ENCODE measurements at places on chromosomes 1 and 21. TPM values are rescaled to one million over a fixed set of nuclear protein-coding genes. Genes with fewer than 3 reads are reported as not detected.

HORMAD1 gene
- under 0.01 TPM for total RNA-seq

CENPL gene
- total RNA-seq = 16.0 TPM

SLC5A9 gene
- total RNA-seq = not detected

MIS18A gene
- total RNA-seq = 4.0 TPM

GSTM2 gene
- total RNA-seq = 28.2 TPM

GSTM5 gene
- 16.4 TPM for total RNA-seq

TADA1 gene
- 10.5 TPM for total RNA-seq

GRCh38 chr1:93703643-93704042 is 22.0 kb upstream of the BCAR3 start:
- H3K36me3 ChIP-seq = no peaks in the 10 kb centered on the region
- H3K4me3 ChIP-seq = no peak overlapping the region
- DNase-seq = no peak
- no peak overlapping the region for H3K27ac ChIP-seq
- peaks cover 14% of the 10 kb centered on the region for H3K4me1 ChIP-seq

DNA sequence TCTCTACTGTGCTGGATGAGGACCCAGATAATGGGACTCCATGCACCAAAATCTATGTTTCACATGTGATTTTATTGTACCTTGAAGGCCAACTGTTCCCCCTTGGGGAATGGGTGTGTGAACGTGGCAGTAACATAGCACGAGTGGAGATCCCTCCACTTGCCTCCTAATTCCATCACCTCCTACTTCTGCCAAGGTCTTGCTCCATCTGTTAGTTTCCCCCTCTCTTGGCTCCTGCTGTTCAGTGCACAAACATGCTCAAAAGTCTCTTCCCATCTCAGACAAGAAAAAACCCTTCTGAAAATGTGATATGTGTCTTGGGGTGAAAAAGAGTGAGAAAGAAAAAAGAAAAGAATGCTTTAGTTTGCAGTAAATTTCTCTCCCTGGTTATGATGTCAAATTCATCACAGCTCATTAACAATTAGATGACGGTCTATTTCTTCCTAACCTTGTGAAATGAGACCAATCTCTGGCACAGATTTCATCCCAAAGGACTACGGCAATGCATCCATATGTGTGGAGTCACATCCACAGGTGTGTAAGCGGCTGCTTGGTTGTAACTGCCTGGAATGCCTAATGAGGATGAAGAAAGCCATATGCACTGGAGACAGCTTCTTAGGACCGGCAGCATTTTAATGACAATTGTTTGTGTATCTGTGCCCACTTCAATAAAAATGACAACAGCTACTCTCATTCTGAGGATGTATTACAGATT is 79.3 kb upstream of the DIRAS3 start:
- H3K27ac ChIP-seq = no peak overlapping the region
- DNase-seq = no peak
- no peak overlapping the region for H3K4me3 ChIP-seq
- no peaks in the 10 kb centered on the region for H3K27me3 ChIP-seq

DNA sequence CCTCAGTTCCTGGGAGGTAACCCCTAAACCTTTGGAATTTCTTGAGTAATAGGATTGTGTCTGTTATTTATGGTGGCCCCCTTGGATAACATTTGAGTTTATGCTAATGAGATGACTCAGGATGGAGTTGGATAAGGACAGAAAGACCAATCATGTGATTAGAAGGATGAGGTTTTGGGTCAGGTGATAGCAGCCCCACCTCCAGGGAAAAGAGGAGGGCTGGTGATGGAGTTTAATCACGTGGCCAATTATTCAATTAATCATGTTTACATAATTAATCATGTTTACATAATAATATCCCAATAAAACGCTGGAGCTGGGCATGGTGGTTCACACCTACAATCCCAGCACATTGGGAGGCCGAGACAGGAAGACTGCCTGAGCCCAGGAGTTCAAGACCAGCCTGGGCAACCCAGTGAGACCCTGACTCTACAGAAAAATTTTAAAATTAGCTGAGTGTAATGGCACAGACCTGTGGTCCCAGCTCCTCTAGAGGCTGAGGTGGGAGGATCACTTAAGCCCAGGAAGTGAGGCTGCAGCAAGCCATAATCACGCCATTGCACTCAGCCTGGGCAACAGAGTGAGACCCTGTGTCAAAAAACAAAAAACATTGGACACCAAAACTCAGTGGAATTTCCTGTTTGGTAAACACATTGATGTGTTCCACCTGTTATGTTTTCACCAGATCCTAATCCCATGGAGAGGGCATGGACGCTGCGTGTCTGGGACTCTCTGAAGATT is 73.3 kb downstream of the NUP210L start:
- H3K27me3 ChIP-seq = no peaks in the 10 kb centered on the region
- no peak overlapping the region for H3K27ac ChIP-seq
- DNase-seq = no peak
- no peaks in the 10 kb centered on the region for H3K36me3 ChIP-seq
- no peaks in the 10 kb centered on the region for H3K4me1 ChIP-seq
- no peak overlapping the region for H3K4me3 ChIP-seq

DNA sequence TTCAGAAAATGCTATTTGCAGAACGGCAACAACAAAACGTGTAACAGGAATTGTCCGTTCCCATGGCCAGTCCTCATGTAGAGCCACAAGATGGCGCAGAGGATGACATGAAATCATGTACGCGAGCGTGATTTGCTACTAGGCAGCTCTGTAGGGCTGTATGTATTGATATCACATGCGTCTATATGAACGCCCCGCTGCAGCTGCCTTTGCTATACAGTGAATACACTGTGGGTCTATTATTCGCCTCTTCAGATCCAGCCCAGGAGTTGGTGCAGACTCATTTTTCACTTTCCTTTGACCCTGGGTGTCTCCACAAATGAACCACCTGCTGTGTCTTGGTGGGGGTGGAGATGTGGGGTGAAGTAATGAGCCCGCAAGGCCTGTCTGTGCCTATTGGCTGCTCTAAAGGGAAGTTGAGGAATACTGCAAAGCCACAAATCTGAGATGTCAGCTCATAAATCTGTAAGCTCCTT is 361.5 kb downstream of the KIF26B start:
- no peaks in the 10 kb centered on the region for H3K36me3 ChIP-seq
- DNase-seq = peak; percentile 83
- no peak overlapping the region for H3K4me3 ChIP-seq
- H3K27me3 ChIP-seq = no peaks in the 10 kb centered on the region
- no peak overlapping the region for H3K27ac ChIP-seq

GRCh38 chr1:175783126-175783722 is 39.8 kb upstream of the TNR start:
- H3K27ac ChIP-seq = no peak overlapping the region
- DNase-seq = no peak
- H3K36me3 ChIP-seq = no peaks in the 10 kb centered on the region
- H3K4me1 ChIP-seq = no peaks in the 10 kb centered on the region
- no peak overlapping the region for H3K4me3 ChIP-seq

DNA sequence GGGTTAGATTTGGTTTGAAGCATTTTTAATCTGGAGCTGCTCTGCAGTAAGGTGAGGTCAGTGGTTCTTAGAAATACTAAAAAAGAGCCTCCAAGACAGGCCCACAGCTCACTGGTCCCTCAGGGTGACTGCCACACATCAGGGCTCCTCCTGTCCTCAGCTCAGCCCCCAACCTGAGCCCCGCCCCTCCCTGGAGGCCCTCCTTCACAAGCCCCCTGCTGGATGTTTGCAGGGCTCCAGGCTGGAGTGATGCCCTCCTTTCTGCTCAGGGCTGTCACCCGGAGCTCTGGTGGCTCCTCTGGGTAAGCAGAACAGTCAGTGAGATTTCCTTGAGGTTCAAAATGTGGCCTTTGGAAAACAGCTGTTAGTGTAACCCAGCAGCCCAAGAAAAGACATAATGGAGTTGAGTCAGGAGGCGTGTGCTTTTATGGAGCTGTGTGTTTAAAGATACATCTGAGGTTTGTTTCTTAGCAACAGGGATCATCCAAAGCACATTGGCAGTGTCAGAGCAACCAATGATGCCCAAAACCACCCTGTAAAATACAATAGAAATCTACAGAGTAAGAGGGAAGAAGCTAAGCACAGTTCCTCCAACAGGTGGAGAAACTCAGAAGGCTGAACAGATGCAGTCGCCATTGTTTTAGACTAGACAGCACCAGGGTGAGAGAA is 21.4 kb downstream of the STUM start:
- H3K4me3 ChIP-seq = no peak overlapping the region
- peaks cover 4% of the 10 kb centered on the region for H3K27me3 ChIP-seq
- DNase-seq = no peak

DNA sequence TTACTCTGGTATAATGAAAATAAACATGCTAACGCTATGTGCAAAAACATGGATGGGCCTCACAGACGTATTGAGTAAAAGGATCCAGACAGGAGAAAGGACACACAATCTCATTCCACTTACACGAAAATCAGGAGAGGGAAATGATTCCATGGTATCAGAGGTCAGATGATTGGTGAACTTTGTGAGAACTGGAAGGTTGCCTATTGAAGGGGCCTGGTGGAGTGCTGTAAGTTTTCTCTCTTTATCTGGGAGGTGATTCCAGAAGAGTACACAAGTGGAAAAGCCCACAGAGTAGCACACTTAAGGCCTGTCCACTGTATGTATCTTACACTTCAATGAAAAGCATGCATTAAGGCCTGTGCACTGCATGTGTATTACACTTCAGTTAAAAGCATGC is 9.6 kb downstream of the GSTM2 start:
- no peak for DNase-seq
- H3K4me3 ChIP-seq = no peak overlapping the region
- no peaks in the 10 kb centered on the region for H3K27me3 ChIP-seq
- no peak overlapping the region for H3K27ac ChIP-seq
